GM04503 (cell line): ENCODE measurements at places on chromosomes 4 and X.

GRCh38 chrX:150365990-150366911 is 3.1 kb downstream of the MAMLD1 start:
- DNase-seq = no peak

DNA sequence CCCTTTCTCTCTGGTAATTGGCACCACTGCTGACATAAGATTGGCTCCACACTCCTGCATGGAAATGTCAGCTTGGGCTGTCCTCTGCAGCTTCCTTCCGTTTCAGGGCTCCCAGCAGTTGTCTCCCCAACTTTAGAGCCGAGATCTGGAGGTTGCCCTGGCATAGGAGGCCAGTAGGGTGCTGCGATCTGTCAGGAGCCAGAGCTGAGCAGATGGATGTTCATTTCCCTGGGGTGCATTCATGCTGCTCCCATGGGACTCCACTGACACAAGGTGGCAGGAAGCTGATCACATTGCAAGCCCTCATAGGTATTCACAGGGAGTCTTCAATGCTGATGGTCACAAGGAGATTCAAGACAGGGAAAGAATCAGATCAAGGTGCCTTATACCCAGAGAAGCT is 116.6 kb upstream of the RAI2 start:
- DNase-seq = no peak

DNA sequence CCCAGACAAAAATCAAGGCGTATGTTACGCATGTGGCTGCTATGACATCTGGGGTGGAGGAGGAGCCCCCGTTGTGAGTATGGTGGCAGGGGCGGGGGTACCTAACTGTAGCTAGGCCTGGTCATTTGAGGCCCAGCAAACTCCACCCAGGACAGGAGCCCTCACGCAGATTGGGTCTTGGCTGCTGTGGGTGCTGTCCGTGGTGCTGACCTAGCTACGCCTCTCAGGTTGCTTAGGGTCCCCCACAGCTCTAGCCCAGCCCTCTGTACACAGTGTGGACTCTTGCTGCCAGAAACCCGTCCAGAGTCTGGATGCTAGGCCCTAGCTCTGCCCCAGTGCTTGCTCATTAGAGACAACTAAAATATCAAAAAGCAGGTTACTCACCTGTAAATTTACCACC is 146.7 kb upstream of the PSAPL1 start:
- DNase-seq = no peak

DNA sequence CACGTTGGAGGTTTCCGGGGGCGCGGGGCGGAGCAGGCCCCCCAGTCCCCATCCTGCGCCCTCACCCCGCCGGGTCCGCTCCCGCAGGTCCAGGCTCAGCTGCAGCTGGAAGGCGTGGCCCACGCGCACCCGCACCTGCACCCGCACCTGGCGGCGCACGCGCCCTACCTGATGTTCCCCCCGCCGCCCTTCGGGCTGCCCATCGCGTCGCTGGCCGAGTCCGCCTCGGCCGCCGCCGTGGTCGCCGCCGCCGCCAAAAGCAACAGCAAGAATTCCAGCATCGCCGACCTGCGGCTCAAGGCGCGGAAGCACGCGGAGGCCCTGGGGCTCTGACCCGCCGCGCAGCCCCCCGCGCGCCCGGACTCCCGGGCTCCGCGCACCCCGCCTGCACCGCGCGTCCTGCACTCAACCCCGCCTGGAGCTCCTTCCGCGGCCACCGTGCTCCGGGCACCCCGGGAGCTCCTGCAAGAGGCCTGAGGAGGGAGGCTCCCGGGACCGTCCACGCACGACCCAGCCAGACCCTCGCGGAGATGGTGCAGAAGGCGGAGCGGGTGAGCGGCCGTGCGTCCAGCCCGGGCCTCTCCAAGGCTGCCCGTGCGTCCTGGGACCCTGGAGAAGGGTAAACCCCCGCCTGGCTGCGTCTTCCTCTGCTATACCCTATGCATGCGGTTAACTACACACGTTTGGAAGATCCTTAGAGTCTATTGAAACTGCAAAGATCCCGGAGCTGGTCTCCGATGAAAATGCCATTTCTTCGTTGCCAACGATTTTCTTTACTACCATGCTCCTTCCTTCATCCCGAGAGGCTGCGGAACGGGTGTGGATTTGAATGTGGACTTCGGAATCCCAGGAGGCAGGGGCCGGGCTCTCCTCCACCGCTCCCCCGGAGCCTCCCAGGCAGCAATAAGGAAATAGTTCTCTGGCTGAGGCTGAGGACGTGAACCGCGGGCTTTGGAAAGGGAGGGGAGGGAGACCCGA is 14.0 kb downstream of the SHOX start:
- DNase-seq = no peak

- DNase-seq = no peak
These were observed 163.1 kb downstream of the SMARCA1 start for GRCh38 chrX:129360175-129360574.

DNA sequence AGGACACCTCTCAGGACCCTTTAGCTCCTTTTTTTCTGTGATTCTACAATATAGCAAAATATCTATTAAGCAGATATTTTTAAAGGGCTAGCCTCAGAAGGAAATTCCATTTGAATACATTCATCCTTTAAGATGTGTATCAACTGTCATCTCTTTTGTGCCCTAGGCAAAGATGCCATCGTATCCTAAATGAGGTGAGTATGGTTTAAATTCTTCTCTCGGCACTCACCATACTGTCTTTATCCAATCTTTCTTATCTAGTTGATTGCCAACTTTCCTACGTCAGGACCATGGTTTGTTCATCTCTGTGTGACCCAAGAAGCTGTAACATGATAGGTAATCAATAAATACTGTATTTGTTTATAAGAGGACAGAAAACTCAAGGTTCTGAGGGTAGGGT is 176.0 kb downstream of the LDB2 start:
- DNase-seq = no peak

DNA sequence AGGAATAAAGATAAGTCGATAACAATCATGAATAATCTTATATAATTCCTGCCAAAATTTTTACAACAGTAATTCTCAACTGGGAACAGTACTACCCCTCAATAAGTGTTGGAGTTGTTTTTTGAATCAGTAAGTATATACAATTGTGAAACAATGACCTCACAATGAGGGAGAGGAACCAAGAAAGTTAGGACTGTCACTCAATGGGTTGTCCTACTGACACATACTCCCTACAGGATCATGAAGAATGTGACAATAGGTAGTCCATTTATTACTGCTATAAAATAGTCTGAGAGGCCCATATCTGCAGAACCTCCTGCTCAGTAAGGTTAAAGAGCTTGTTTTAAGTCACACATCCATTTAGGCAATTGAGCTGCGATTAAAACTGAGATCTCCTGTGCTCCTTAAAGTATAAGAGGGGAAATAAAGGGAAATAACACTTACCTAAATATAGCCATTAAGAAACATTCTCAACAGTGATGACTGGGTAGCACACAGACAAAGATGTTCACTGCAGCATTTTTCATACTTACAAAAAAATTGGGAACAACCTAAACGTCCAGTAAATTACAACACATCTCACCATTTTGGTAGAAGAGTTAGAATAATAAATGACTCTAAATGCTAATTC is 26.2 kb downstream of the FBXW7 start:
- DNase-seq = no peak

GRCh38 chrX:15679246-15679645 is 14.6 kb upstream of the CLTRN start:
- no peak for DNase-seq

- DNase-seq = no peak
These were observed 1.2 kb downstream of the RAP1GDS1 start for GRCh38 chr4:98262431-98262830.

DNA sequence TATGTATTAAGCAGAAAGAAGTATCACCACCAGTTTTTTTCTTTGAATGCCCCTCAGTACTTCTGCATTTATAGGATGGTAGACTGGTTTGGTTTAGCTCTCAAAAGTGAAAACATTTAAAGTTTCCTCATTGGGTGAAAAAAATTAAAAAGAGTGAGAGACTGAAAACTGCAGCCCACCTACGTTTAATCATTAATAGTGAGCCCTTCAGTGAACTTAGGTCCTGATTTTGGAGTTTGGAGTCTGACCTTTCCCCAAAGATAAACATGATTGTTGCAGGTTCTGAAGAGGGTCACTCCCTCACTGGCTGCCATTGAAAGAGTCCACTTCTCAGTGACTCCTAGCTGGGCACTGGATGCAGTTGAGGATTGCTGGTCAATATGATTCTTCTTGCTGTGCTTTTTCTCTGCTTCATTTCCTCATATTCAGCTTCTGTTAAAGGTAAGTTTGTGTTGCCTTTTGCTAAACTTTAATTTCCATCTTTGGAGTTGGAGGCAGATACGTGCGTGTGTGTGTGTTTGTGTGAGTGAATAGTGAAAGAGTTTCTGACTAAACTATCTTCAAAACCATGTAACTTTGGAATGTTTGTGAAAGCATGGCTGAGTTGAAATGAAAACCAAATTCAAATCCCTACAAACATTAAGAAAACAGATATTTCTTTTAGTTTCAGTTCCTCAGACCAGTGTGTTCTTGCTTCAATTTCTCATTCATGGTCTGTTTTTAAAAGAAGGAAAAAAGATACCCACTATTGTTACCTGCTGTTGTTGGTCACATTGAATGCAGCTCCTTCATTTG is at the start of gene MTTP:
TSS of gene MTTP (plus strand) at position 295 of the 795 bp plus-strand sequence. CDS start at position 381, 86 bp downstream.
- DNase-seq = no peak

DNA sequence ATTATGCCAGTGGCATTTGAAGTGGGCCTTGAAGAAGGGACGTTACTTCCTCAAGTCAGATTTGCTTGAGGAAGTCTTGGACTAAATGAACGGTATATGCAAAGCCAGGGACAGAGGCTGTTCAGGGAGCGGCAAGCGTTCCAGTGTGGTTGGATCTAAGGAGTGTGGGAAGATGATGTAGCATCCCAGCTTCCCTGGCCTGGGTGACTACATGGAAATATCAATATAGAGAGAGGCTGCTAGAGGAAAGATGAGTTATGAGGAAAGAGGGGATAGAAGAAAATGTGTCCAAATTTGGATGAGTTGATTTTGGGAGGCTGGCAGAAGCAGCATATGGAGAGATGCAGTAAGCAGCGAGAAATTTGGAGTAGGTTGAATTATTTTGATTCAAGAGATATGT is 432.5 kb upstream of the TENM3 start:
- no peak for DNase-seq

- DNase-seq = no peak
These were observed 11.6 kb upstream of the CENPVL2 start for GRCh38 chrX:51694254-51694653.

GRCh38 chr4:98639108-98639507 is 19.3 kb downstream of the TSPAN5 start:
- no peak for DNase-seq

DNA sequence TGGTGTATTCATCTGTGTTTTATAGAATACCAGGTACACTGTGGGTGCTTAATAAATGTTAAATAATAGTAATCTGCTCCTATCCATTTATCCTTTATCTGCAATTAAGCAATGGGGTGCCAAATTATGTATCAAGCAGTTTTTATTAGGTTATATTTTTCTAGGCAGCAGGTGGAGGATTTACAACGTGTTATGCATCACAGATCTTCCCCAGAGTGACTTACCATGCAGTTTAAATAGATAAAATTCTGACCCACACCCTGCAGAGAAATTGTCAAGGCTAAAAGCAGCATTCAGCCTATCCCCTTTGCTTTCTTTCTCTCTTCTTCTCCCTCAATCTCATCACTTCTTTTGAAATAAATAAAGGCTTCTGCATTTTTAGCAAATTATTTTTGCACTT is 306.4 kb downstream of the CXXC4 start:
- no peak for DNase-seq

- no peak for DNase-seq
These were observed 17.4 kb upstream of the ADH4 start for GRCh38 chr4:99161373-99162099.

DNA sequence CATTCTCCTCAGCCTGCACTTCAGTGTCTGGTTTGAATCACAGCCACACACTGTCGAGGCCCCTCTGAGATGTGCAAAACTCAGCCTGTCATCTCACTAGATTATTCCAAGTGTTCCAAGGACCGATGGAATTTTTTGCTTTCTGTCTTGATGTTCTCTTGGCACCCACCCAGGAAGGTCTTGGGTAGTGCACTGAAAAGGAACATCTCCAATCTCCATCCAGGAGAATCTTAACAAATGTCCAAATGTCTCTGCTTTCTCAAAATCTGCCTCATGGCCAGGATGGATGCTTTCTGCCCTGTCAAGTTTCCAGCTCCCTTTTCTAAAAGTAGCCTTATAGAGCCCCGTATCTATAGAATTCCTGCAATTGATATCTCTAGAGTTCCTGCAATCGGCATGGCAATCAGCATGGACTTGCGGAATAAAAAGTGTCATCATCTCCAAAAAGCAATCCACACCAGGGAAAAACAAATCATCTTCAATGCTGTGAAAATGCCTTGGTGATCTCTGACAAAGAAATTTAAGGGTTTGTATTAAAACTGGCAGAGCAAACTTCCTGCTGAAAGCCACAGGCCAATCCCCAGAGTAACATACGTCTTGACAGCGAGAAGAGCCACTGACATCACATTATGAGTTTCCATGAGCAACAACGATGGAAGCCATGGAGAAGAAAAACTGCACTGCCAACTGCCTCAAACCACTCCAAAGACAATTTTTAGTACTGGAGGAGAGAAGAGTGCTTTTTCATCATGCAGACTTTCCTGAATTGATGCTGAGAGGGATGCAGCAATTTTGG is 215.3 kb upstream of the FAM9B start:
- no peak for DNase-seq

DNA sequence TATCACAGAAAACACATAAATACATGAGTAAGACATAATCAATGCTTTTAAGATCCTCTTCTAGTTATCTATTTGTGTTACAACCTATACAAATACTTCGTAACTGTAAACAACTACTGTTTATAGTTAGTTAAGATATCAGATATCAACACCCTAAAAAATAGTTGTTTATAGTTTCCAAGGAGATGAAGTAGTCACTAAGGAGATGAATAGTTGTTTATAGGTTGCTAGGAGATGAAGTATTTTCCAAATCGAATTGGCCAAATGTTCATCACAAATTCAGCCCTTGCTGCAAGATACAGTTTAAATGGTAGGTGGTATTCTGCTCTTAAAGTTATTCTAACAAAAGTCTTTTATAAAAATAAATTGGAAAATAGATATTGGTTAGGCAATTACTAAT is 618.2 kb upstream of the PCDH10 start:
- DNase-seq = no peak

- DNase-seq = no peak
These were observed 69.1 kb upstream of the HPGD start for GRCh38 chr4:174591243-174592021.

DNA sequence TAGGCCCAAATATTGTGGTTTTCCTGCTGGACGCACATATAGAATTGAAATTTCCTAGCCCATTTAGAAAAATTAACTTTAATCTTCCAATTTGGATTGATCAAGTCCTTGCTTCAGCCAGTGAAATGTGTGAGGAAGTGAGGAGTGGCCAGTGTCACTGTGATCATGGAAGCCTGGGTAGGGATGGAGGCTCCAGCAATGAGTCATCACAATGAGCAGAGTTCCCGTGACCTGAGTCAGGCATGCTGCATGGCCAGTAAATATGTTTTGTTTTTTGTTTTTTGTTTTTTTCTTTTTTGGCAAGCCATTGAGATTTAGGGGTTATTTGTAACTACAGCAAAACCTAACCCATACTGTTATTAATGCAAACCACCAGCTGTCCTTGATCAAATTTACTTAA is 52.1 kb downstream of the IDS start:
- DNase-seq = peak; percentile 59

GRCh38 chrX:150085881-150086280 is 147.6 kb upstream of the EOLA2 start:
- DNase-seq = no peak
